Chondrocyte (in vitro differentiated cells): ENCODE measurements at places on chromosomes 3 and 15. TPM values are rescaled to one million over a fixed set of nuclear protein-coding genes. Genes with fewer than 3 reads are reported as not detected.

Gene BNC1
- 1.7 to 2.8 TPM (median 2.3 TPM) in 3 replicates for total RNA-seq

Gene CACNA2D3
- not detected in 3 replicates for total RNA-seq

Gene ANO10
- total RNA-seq, result 47.4 to 56.9 TPM (median 55.5 TPM) in 3 replicates

Gene CA12
- total RNA-seq, result 6.7 to 7.9 TPM (median 6.9 TPM) in 3 replicates

Gene RETNLB
- total RNA-seq, result not detected in 3 replicates

Gene ECE2
- not detected in 3 replicates for total RNA-seq

Gene KLHL40
- not detected in 3 replicates for total RNA-seq

Gene ARL14
- total RNA-seq, result not detected in 3 replicates

Gene TTC21A
- 4.5 to 8.1 TPM (median 6.2 TPM) in 3 replicates for total RNA-seq

- peaks cover 1% of the 10 kb centered on the region for H3K36me3 ChIP-seq
- no peaks in the 10 kb centered on the region for H3K4me1 ChIP-seq
- peaks cover 9% of the 10 kb centered on the region for H3K27me3 ChIP-seq
- DNase-seq, result no peak
Measured at GRCh38 chr3:88773766-88774165, 333.7 kb upstream of the EPHA3 start.

DNA sequence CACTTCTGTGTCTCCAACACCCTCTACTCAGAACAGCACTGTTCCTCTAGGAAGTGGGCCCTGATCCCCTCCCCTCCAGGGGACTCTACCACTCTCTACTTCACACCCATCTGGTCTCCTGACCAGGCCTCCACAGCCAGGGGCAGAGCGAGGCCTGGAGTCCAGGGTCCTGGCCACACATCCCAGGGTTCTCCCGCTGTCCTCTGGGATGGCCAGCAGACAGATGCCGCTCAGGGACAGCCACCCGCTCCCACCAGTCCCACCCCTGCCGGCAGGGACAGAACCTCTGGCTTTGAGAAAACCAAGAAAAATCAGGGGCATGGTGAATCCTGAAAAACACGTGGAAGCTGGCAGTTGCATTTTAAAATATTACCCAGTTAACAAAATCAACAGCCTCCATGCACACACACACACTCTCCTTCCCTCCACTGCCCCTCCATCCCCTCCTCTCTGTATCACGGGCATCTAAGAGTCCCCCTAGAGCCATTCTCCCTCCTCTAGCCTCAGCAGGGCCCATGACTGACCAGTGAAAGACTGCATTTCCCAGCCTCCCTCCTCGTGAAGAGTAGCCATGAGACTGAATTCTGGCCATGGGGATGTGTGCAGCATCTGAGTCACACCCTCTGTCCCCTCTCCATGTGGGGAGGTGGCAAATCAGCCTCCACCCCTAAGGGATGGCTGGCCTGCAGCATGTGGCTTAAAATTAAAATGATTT, 32.1 kb upstream of the IQSEC1 start:
- no peak overlapping the region for H3K27ac ChIP-seq
- no peaks in the 10 kb centered on the region for H3K4me1 ChIP-seq
- peak; percentile 65 for DNase-seq
- H3K36me3 ChIP-seq, result peaks cover 3% of the 10 kb centered on the region
- H3K27me3 ChIP-seq, result peaks cover 14% of the 10 kb centered on the region

DNA sequence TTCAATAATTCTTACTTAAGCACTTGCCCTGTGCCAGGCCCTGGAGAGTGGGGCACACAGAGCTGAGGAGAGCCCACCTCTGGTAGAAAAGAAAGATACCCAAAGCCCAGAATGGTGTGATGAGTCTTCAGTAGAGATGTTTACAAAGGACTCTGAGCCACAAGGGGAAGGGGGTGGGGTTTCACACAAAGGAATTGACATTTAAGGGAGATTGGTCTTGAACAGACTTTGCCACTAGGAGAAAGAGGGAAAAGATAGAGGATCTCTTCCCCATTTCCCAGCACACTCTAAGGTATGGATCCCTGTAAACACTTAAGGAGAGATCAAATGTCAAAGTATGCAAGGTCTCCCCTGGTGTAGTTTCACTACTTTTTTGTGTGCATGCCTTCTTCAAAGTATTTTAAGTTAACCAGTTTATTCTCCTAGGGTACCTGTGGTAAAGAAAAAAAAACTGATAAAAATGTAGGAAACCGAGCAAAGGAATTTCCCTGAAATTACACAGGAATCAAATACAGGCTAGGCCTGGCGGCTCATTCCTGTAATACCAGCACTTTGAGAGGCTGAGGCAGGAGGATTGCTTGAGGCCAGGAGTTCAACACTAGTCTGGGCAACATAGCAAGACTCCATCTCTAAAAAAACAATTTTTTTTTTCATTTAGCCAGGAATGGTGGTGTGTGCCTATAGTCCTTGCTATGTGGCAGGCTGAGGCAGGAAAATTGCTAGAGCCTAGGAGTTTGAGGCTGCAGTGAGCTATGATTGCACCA, 117.6 kb upstream of the SKOR1 start:
- no peak for DNase-seq
- H3K4me1 ChIP-seq, result no peaks in the 10 kb centered on the region
- no peaks in the 10 kb centered on the region for H3K27me3 ChIP-seq
- no peak overlapping the region for H3K4me3 ChIP-seq
- peaks cover 15% of the 10 kb centered on the region for H3K36me3 ChIP-seq

- DNase-seq, result no peak
- H3K27me3 ChIP-seq, result no peaks in the 10 kb centered on the region
- peaks cover 54% of the 10 kb centered on the region for H3K4me1 ChIP-seq
- no peak overlapping the region for H3K4me3 ChIP-seq
Measured at GRCh38 chr15:66778716-66779115, 76.7 kb downstream of the SMAD6 start.

- no peak overlapping the region for H3K4me3 ChIP-seq
- DNase-seq, result no peak
- H3K27ac ChIP-seq, result no peak overlapping the region
- H3K36me3 ChIP-seq, result no peaks in the 10 kb centered on the region
- H3K4me1 ChIP-seq, result peaks cover 14% of the 10 kb centered on the region
Measured at GRCh38 chr15:47812470-47812999, 95.2 kb downstream of the SEMA6D start.

GRCh38 chr3:139561959-139562676, 22.6 kb upstream of the RBP1 start:
- no peaks in the 10 kb centered on the region for H3K27me3 ChIP-seq
- H3K36me3 ChIP-seq, result no peaks in the 10 kb centered on the region
- DNase-seq, result no peak
- H3K27ac ChIP-seq, result no peak overlapping the region
- peaks cover 3% of the 10 kb centered on the region for H3K4me1 ChIP-seq

DNA sequence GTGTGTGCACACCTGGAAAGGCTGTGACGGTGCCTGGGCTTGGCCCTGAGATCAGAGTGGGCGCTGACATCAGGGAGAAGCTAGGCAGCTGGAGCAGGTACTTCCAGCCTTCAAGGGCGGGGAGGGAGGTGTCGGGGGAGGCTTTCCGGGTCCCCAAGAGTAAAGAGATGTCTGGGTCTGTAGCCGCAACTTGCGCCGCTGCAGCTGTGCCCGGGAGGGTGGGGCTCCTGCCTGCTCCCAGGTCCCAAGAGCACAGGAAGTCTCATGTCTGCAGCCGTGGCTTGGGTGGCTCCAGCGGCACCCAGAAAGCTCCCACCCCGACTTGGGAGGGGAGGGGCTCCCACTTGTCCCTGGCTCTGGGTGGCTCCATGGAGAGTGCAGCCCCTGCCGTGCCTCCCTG, 103.2 kb upstream of the BNIP2 start:
- H3K4me3 ChIP-seq, result no peak overlapping the region
- no peak for DNase-seq
- no peak overlapping the region for H3K27ac ChIP-seq
- H3K27me3 ChIP-seq, result peaks cover 28% of the 10 kb centered on the region

GRCh38 chr15:50624616-50625168, 61.9 kb downstream of the TRPM7 start:
- H3K4me3 ChIP-seq, result no peak overlapping the region
- peaks cover 41% of the 10 kb centered on the region for H3K4me1 ChIP-seq
- peak overlapping the region; percentile 55 for H3K27ac ChIP-seq
- no peak for DNase-seq
- no peaks in the 10 kb centered on the region for H3K27me3 ChIP-seq

GRCh38 chr3:118180853-118181252, 853.8 kb downstream of the IGSF11 start:
- H3K27me3 ChIP-seq, result no peaks in the 10 kb centered on the region
- no peaks in the 10 kb centered on the region for H3K36me3 ChIP-seq
- H3K4me1 ChIP-seq, result no peaks in the 10 kb centered on the region
- no peak overlapping the region for H3K27ac ChIP-seq
- H3K4me3 ChIP-seq, result no peak overlapping the region
- DNase-seq, result no peak

DNA sequence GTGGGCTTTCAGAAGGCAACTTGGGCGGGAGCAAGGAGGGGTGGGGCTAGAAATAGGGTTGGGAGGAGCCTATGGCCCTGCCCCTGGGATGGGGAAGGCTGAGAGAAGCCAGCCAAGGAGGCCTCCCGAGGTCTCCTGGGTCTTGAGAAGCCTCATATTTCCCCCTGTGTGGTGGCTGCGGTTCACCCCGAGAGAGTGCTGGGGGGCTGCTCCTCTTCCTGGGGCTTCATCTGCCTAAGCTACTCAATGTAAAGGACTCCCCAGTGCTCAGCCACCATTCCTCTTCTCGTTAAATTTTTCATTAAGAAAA, 174.3 kb downstream of the SMAD6 start:
- H3K4me3 ChIP-seq, result no peak overlapping the region
- no peak for DNase-seq
- H3K27ac ChIP-seq, result no peak overlapping the region
- H3K36me3 ChIP-seq, result no peaks in the 10 kb centered on the region

DNA sequence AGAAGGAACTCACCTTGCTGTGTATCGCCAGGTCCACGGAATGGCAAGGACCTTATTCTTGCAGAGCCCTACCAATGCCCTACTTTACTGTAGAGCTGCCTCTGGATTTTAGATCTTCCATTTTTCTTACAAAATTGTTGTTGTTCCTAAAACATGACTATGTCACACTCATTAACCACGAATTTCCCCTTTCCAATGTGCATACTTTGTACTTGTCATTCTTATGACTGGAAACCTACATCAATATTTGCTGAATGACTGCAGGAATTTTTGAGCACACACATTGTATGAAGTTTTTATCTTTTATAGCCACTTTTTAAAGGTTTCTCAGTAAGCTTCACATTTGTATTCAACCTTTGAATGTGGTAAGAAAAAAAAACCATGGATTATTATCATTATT, 35.9 kb upstream of the CMSS1 start:
- H3K27me3 ChIP-seq, result no peaks in the 10 kb centered on the region
- DNase-seq, result no peak
- H3K27ac ChIP-seq, result peak overlapping the region; percentile 47
- H3K4me3 ChIP-seq, result no peak overlapping the region
- peaks cover 88% of the 10 kb centered on the region for H3K4me1 ChIP-seq

GRCh38 chr15:71291723-71292122, 176.5 kb downstream of the THSD4 start:
- H3K4me1 ChIP-seq, result peaks cover 68% of the 10 kb centered on the region
- H3K27ac ChIP-seq, result no peak overlapping the region
- no peak overlapping the region for H3K4me3 ChIP-seq
- no peaks in the 10 kb centered on the region for H3K36me3 ChIP-seq

DNA sequence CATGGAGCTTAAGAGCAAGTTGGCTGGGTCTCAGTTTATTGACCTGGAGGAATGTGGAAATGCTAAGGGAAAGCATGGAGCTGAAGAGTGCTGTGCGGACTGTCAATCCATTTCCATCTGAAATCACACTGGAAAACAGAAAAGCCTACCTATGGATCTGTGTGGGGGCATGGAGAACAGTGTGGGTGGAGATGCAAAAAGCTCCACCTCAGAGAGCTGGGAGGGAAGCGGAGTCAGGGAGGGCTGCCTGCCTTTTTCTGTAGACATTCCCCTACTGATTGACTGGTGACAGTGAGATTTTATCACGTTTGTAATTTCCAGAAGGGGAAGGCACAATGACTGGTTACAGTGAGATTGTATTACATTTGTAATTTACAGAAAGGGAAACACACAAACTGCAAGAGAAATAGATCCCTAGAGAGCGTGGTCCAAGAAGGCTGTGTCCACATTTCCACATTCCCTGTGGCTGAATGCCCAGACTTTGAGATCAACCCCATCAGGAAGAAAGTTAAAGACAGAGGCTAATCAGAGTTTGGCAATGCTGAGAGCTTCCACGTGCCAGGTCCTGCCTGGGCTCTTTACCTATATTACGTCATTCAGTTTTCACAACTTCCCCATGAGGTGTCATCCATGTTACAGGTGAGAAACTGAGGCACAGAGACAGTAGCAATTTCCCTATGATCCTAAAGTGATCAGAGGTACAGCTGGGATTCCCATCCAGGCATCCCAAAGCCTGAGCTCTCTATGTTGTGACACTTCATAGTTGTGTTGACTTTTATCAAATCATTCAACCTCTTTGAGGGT, 67.7 kb upstream of the NSMCE3 start:
- H3K36me3 ChIP-seq, result no peaks in the 10 kb centered on the region
- H3K4me1 ChIP-seq, result peaks cover 6% of the 10 kb centered on the region
- no peak overlapping the region for H3K27ac ChIP-seq
- no peak for DNase-seq

DNA sequence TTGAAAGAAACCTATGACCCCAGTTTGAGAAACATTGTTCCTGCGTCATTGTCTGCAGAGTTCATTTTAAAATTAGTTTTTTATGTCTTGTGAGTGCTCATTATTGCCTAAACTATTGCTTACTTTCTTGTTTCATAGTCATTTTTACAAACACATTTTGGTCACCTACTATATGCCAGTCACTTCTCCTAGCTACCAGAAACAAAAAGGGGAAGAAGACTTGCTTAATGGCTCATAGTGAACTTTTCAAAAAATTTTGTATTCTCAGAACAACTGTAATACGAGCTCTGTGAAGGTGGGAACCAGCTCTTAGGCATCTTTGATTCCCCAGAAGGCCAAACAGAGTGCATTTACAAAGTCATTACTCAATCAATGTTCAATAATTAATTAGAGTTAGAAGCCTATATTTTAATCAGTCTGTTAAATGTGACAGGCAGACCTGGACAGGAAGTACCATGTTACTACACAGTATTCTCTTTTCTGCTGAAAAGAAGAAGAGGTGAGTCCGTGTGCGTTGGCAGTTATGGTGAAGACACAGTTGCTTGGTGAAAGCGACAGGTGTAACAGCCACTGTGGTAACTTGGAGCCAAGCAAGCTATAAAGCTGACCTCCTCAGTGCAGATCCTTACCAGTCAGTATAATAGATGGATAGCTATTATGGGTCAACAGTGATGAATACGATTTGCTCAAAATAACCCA, 46.6 kb downstream of the DPPA2 start:
- H3K4me1 ChIP-seq, result no peaks in the 10 kb centered on the region
- H3K27ac ChIP-seq, result no peak overlapping the region
- DNase-seq, result no peak
- no peaks in the 10 kb centered on the region for H3K27me3 ChIP-seq
- no peaks in the 10 kb centered on the region for H3K36me3 ChIP-seq
